Fibroblast of skin of right quadriceps (primary cell): ENCODE measurements at places on chromosomes 11 and 22.

DNA sequence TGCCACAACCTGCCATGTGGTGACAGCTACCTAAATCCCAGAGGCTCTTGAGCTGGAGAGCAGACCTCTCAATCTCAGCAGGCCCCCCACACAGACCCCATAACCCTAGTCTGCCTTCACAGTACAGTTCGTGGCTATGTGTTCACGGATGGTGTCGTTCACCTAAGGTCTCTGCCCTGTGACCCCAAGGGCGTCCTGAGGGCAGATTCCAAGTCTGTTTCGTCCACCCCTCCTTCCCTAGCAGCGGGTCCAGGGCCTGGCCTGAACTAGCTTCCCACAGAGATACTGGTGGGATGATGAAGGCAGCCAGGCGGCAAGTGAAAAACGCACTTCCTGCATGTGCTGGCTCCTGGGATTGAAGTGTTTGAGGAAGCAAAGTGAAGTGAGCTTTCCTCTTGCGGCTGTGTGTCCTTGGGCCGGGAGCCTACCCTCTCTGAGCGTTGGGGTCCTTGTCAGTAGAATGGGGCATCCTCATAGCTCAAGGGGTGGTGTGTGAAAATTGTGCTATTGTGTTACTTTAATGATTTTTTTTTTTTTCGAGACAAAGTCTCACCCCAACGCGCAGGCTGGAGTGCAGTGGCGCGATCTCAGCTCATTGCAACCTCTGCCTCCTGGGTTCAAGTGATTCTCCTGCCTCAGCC is 70.1 kb downstream of the LRP5 start:
- DNase-seq: no peak

GRCh38 chr11:7484131-7484530 is 1.2 kb upstream of the OLFML1 start:
- DNase-seq: no peak

- DNase-seq: peak; percentile 49
Measured at GRCh38 chr11:84714316-84714780, 912.8 kb downstream of the DLG2 start.

GRCh38 chr22:38272373-38273134 is at the start of gene TMEM184B:
Gene TMEM184B (minus strand): TSS chr22:38273010. CDS start chr22:38247961, 25,049 bp downstream.
- peak; percentile 70 for DNase-seq

DNA sequence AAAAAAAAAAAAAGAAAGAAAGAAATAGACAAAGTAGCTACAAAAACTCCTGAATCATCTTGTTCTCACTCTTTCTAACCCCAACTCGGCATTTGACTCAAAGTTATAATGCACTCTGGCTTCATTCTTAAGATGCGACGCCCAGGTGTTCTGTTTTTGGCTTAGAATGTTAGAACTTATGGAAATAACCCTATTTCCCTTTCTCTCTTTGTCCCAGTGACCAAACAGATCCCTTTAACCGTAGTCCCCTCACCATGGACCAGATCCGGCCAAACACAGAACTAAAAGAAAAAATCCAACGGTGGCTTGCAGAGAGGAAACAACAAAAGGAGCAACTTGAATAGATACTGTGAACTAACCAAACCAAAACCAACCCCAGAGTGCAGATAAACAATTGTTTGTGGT is 5.3 kb upstream of the ATP5MG start:
- no peak for DNase-seq

DNA sequence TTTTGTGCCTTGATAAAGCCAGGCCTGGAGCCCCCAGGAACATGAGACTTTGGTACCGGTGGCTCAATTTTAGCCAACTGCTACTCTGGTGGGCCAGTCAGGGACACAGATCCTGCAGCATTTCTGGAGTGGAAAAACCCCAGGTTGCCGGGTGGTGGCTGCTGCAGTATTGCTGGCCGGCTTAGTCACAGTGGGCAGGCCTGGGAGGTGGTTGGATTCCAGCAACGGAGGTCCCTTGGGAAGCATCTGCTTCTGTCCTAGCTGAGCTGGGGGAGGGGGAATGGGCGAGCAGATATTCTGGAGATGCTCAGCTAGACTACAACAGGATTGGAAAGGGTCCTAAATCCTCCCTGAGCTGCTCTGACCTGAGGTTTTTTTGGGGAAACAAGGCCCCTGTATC is 31.6 kb upstream of the ACCSL start:
- peak; percentile 89 for DNase-seq

- DNase-seq: no peak
Measured at GRCh38 chr11:67674442-67674871, at the start of gene ALDH3B2. Gene ALDH3B2 (minus strand): TSS chr11:67674623. CDS start chr11:67666935, 7,688 bp downstream.

DNA sequence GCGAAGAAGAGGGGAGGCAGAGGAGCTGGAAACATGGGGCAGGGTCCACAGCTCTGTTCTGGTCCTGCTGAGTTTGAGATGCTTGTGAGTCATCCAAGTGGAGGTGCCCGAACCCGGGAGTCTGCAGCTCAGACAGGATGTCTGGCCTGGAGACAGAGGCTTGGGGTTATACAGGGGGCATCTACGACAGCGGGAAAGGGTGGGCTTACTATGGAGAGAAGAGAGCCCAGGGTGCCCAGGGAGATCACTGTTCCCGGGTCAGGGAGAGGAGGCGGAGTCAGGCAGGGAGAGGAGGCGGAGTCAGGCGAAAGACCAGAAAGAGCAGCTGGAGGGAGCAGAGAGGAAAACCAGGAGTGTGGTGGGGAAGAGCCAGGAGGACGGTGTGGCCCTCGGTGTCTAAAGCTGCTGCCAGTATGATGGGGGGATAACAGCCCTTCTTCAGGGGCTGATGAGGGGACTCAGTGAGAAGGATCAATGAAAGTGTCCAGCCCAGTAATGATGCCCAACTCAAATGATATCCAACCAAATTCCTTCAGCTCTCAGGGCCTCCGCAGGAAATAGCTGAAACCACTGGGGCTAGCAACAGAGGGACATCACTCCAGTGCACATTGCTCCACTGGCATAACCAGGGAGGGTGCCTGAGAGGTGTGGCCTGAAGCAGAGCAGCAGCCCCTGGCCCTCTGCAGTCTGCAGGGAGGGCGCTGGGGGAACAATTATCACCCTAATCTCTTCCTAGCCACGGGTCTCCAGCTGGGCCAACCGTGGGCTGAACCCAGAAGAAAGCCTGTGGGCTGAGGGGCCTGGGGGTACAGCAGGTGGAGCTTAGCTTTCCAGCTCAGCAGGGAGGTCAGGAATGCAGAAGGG is 2.6 kb upstream of the LTBP3 start:
- peak; percentile 79 for DNase-seq

GRCh38 chr11:6646918-6647679 is 8.5 kb downstream of the DCHS1 start:
- peak; percentile 75 for DNase-seq

- DNase-seq: peak; percentile 72
Measured at GRCh38 chr11:3165152-3165705, at the start of gene OSBPL5. Gene OSBPL5 (minus strand): TSS chr11:3165310. CDS start chr11:3129148, 36,162 bp downstream.

GRCh38 chr11:64893194-64894069 is 15.0 kb upstream of the EHD1 start:
- no peak for DNase-seq

- no peak for DNase-seq
Measured at GRCh38 chr11:78612721-78613377, 38.2 kb upstream of the NARS2 start.

- no peak for DNase-seq
Measured at GRCh38 chr22:49439373-49439772, 388.3 kb downstream of the BRD1 start.

- peak; percentile 26 for DNase-seq
Measured at GRCh38 chr22:26957897-26958296, 300.5 kb downstream of the MIAT start.

DNA sequence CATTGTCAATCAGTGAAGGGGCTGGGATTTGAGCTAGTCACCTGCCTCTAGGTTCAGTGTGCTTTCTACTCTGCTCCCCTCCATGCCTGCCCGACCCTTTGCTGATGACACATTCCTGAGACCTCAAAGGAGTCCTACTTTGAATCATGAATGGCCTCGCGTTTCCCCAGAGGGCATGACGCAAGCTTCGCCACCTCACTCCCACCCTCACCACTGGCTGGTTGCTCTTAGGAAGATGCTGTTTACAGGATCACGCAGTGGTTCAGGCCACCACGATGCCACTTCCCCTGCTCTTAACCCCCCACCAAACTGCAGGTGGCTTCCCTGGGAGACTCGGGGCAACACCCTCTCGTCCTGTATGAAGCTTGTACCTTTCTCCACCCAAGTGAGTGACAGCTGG is 62.9 kb upstream of the B3GAT1 start:
- DNase-seq: no peak

DNA sequence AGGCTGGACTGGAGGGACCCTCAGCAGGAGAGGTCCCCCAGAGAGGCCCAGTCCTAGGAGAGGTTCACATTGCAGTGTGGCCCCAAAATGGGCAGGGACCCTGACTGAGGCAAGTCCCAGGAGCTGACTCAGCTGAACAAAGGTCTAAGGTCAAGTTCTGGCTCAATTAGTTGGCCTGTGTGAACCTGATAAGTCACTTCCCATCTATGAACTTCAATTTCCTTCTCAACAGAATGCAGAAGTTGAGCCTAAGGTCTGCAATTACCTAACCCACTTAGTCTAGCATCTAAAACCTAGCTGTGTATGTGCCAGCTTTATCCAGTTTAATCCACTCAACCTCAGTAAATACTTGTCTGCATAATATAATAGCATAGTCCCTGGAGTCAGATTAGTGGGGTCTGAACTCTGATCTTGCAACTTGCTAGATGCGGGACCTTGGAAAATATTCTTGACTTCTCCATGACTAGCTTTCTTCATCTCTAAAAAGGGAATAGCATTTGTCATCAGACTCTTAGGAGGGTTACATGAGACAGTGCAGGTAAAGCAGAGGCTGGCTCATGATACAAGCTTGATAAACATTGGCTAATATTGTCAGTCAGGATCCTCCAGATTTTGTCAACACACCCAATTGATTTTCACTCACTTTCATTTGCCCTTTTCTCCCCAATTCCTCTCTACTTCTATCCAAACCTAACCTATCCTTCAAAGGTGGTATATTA is 465.5 kb downstream of the INSC start:
- DNase-seq: no peak

DNA sequence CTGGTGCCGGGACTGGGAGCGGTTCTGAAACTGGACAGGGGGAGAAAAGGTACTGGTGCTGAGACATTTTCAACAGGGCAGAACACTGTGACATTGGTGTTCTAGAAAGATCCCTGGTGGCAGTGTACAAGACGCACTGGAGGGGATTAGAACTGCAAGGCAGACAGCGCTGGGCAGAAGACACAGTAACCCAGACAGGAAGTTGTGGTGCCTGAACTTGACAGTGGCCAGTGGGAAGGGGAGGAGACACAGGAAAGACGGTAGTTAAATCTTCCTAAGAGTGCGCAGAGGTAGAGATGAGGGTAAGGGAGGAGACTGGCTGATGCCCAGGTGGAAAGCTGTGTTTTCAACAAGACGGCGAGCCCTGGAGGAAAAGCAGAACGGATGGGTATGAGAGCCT is 24.5 kb downstream of the FAM227A start:
- DNase-seq: no peak

- no peak for DNase-seq
Measured at GRCh38 chr22:46619830-46620501, at the start of gene GRAMD4. Gene GRAMD4 (plus strand): TSS chr22:46620386. CDS start chr22:46626800, 6,414 bp downstream.

DNA sequence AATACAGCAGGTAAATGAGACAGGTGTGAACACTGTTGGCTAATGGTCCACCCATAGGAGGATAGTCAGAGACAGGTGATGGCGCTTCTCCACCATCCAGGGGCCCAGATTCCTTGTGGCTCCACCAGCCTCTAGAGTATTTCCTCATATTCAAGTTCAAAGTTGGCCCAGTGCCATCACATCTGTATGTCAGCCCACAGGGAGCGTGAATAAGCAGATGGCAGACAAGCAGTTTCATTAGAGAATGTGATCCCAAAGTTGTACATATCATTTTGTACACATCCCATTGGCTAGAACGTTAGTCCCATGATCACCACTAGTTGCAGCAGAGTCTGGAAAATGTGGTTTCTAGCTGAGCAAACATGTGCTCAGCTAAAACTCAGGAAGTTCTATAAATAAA is 11.0 kb upstream of the CWF19L2 start:
- DNase-seq: peak; percentile 38

- DNase-seq: no peak
Measured at GRCh38 chr11:2256951-2257700, 13.3 kb downstream of the ASCL2 start.

DNA sequence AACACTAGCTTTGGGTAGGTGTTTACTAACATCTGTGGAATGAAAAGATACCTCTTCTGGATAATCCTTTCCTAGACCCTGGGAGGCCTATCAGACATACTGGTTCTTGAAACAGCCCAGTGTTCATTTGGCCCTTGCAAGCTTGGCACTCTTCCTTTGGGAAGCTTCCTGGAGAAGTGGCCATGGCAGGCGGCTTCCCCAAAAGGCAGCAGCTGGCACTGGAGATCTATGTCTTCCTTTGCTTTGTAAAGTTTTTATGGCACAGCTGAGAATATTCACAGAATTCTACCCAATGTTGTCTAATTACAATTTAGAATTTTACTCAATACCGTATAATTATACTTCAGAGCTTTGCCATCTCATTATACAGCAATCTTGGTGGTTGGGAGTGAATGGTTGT is 199.2 kb upstream of the C11orf87 start:
- DNase-seq: no peak

GRCh38 chr11:113663567-113663966 is 42.5 kb downstream of the TMPRSS5 start:
- DNase-seq: no peak
